ENCODE measurements at places on chromosomes 11 and 22. TPM values are rescaled to one million over a fixed set of nuclear protein-coding genes. Genes with fewer than 3 reads are reported as not detected.

The HPX gene
- not detected for total RNA-seq

DNA sequence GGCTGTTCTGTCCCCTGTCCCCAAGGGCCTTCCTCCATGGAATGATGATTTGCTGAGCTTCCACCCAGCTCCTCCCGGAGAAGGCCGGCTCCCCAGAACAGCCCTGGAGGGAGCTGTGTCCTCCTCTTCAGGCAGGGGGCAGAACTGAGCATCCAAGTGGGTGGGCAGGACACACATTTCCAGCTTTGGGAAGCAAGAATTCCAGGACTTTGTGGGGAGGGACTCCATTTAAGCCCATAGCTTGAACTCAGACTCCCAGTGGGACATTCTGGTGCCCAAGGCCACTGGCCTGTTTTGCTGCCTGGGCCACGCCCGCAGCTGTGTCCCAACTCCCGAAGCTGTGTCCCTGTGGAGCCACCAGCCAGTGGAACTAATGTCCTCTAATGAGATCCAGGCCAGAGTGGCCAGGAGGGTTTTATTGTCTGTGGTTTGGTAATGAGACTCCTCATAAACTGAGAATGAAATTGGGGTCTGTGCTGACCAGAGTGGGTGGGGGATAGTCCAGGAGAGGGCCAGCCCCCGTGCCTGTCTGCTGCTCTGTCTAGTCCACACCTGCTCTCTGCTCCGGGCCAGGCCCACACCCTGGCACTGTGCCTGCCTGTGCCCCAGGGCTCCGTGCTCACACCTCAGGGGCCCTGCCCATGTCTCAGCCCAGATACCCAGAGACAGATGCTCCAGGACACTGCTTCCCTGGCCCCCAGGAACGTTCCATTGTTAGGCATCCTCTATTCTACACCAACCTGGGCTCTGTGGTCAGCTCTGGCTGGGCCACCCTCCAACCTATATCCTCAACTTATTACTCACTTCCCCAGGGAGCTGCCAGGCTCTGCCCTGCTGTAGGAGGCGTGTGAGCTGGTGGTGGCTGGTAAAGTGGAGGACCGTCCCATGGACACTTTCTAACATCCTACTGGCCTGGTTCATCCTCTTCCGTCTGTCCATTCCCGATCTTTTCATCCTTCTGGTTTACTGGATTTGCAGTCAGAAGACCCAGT is 7.6 kb downstream of the NECTIN1 start:
- DNase-seq = no peak
- no peaks in the 10 kb centered on the region for H3K36me3 ChIP-seq
- no peak overlapping the region for H3K27ac ChIP-seq

GRCh38 chr11:12841946-12842630 is 167.0 kb upstream of the RASSF10 start:
- H3K4me3 ChIP-seq = no peak overlapping the region
- H3K4me1 ChIP-seq = peaks cover 5% of the 10 kb centered on the region
- no peak for DNase-seq
- H3K27ac ChIP-seq = no peak overlapping the region

The CYTH4 gene
- 12.6 TPM for total RNA-seq

The OAF gene
- 1.4 TPM for total RNA-seq

Data from Karpas-422 (cell line).